ENCODE measurements at places on chromosomes 1 and 21.

- DNase-seq = no peak
Measured at GRCh38 chr21:45030682-45031570, 43.5 kb upstream of the ADARB1 start.

DNA sequence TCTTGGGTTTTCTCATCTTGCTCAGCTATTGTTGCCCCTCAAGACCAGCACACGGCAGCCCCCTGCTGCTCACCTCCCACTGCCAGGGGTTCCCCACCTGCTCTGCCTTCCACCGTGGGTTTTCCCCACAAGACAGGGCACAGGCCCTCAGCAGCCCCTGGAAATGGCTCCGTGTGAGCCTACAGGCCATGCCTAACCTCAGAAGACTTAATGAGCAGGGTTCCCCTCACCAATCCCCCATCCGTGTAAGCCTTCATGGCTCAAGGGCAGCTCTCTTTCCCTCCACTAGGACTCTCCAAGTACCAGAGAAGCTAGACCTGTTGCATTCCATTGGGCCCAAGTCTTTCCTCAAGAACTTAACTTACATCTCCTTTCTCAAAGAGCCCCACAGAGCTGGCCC is 18.4 kb upstream of the RCAN3 start:
- no peak for DNase-seq

- no peak for DNase-seq
Measured at GRCh38 chr21:46092811-46093667, 4.9 kb upstream of the COL6A2 start.

DNA sequence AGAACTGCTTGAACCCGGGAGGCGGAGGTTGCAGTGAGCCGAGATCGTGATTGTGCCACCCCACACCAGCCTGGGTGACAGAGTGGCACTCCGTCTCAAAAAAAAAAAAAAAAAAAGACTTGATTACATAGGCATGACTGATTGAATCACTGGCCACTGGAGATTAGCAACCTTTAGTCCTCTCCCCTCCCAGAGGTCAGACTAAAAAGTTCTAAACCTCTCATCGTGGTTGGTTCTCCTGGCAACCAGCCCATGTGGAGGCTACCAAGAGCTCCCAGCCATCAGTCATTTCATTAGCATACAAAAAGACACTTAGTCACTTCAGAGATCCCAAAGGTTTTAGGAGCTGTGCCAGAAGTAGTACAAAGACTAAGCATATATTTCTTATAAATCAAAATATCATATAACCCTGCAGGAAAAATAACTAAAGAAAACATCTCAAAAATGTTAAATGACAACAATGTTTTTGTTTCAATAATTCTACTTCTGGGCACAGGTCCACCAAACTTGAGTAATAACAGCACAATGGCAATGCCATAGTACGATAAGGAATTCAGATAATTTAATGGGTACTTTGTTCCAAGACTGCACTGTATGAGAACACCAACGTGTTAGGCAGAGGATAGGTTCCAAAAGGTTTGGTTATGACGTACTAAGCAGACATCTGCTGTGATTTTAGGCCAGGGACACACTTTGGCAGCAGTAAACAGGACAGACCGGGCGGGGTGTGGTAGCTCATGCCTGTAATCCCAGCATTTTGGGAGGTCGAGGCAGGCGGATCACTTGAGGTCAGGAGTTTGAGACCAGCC is 18.1 kb downstream of the USP48 start:
- DNase-seq = peak; percentile 98

GRCh38 chr1:231507476-231508355 is 20.8 kb upstream of the TSNAX start:
- no peak for DNase-seq

DNA sequence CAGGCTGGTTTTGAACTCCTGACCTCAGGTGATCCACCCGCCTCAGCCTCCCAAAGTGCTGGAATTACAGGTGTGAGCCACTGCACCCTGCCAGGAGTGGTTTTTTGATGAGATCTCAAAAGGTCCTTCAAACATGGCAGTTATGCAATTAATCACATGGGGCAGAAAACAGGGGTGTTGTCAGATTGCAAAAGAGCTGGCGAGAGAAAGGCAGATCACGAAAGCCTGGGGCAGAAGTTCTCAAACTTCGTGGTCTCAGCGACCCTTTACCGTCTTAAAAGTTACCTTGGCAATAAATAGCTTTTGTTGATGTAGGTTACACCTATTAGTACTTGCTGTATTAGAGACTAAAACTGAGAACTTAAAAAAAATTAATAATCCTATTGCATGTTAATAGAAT is 16.1 kb downstream of the CNR2 start:
- DNase-seq = no peak

DNA sequence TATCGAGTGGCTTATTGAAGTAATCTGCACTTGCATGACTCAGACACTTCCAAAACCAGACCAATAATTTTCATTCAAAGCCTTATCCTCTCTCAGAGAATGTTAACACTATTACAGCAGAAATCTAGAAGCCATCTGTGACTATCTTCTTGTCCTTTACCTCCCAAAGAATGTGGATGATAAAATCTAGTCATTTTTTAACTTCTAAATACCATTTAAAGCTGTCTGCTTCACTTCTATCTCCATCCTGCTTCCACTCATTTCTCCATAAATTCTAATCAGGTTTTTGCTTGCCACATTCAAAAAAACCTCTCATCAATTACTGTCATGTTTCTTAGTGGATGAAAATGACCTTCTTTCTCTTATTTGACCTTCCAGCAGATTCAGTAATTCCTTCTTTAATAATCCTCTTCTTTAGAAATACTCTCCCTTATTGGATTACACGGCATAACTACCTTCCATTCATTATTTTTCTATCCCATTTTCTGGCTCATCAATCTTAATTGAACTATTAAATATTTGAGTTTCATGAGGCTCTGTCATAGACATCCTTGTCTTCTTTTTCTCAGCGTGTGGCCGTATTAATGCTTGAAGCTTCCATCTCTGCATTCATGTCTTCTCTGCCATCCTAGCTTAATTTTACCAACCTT is 1999.4 kb downstream of the MRPL39 start:
- DNase-seq = no peak

DNA sequence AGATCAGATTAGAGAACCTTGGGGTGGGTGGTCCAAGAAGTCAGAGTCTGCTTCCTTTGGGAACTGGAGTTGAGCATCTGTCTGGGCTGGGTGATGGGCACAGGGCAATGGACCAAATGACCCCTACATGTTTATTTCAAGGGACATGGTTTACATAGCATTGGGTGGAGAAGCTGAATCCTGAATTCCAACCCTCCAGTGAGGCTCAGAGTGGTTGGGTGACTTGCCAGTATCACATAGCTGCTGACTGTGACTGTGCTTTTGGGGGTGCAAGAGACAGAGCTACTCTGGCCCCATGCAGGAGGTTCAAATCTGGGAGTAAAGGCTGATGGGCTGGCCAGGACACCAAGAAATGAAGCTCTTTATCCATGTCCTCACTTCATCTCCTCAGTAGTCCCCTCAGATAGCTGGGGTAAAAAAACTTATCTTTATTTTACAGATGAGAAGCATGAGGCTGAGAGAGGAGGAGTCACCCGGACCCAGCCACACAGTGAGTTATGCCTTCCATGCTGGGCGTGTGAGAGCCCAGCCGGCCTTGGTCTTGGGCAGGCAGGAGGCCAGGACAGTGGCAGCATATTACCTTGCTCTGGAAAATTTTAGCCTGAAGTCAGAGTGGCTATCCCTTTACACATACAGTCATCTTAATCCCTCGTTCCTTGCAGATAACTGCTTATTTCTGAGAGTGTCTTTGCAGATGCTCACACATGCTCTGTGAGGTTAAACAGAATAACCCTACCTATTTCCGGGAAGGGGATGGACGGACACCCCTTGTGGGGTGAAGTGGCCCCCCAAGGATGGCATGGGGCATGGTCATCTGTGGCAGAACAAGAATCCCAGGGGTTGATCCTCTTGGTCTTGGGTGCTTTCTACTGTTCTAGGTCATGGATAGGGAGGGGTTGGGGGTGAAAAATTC is 2.8 kb upstream of the SERINC2 start:
- no peak for DNase-seq

GRCh38 chr1:185860859-185861258 is 126.7 kb downstream of the HMCN1 start:
- no peak for DNase-seq

- DNase-seq = peak; percentile 65
Measured at GRCh38 chr1:96487394-96487793, 234.2 kb upstream of the PTBP2 start.
